RCC 7860 (cell line): ENCODE measurements at places on chromosomes 7 and 10.

- no peak for DNase-seq
Measured at GRCh38 chr10:92699518-92700381, 10.0 kb downstream of the HHEX start.

DNA sequence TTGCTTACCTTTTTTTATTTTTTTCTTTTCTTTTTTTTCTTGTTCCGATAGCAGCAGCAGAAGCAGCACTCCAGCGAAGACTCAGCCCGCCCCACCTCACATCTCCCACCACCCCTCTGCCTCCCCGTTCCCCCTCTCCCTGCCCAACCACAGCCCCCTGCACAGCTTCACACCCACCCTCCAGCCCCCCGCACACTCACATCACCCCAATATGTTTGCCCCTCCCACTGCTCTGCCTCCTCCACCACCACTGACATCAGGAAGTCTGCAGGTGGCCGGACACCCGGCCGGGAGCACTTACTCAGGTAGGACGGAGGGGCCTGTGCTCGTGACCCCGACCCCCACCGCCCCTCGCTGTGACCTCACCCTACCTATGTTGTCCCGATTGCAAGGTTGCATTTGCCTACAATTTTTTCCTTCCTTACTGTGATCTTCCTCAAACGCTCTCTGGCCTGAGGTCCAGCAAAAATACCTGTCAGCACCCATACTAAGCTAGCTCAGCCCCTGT is 367.2 kb upstream of the GALNT17 start:
- no peak for DNase-seq

GRCh38 chr7:131111792-131112191 is 215.9 kb upstream of the MKLN1 start:
- DNase-seq: no peak

GRCh38 chr7:145644426-145645134 is 472.0 kb upstream of the CNTNAP2 start:
- DNase-seq: peak; percentile 86

DNA sequence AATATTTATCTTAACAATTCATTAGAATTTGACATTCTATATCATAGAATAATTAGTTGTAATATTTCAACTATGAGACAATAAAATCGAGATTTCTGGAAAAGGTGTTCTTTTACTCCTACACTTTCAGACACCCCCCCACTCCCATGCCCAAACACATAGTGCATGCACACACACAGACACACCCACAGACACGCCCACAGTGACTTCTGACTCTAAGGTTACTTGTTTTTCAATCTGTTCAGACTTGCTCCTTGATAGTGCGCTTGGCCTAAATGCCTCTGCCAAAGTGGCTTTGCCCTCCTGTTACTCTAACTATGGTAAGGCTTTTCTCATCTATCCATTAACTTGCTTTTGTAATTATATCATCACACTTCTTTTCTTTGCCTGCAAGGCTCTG is 144.0 kb upstream of the PPP1R3A start:
- no peak for DNase-seq

DNA sequence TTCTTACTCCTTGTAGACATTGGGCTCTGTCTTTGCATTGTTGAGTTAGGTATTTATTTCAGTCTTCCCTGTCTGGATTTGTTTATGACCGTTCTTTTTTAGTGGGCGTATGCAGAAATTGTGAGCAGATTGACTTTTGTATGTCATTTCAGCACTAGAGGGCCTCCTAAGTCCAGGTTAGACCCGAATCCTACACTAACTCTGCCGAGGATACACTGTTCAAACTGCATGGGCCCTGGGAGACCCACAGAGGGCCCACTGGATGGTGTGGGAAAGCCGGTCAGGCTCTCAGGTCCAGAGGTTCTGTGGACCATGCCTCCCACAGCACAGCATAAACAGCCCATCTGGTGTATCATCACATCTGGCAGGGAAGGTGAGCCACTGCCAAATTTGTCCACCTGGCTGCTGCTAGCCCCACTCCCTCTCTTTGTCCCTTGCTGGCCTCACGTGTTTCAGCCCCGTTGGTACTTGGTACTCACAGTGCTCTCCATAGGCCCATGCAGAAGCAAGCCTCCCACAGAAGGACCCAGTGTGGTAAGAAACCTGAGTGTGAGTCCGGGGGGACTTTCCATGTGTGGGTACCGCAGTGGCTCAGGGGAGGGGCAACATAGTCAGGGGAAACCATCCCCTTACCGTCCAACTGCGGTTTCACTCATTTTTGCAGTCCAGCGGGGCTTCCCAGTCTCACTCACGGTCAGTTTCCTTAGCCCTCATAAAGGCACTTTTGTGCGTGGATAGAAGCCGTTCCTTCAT is 112.8 kb downstream of the APBB1IP start:
- DNase-seq: no peak

DNA sequence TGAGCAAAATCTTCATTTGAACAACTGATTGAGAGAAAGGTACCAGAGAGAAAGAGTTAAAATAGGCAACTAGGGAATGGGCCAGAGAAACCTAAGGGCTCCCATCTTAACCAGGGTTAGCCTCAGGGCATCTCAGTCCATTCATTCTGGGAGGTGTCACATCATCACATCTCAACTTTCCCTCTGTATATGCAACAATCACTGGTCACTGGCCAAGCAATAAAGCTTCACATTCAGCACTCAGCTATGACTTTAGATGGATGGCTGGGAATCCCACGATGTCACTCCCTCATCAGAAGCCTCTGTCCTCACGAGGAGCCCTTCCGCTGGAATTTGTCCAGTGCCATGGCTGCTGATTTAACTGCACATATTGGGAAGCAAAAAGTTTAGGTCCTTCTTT is 172.1 kb upstream of the MGMT start:
- DNase-seq: no peak

GRCh38 chr7:24406053-24406788 is 122.2 kb downstream of the NPY start:
- no peak for DNase-seq

GRCh38 chr7:18610331-18610948 is 114.9 kb downstream of the HDAC9 start:
- DNase-seq: peak; percentile 11

- peak; percentile 76 for DNase-seq
Measured at GRCh38 chr7:108030516-108030915, 27.6 kb upstream of the LAMB1 start.

- no peak for DNase-seq
Measured at GRCh38 chr7:16129431-16130110, 291.8 kb downstream of the CRPPA start.
